ENCODE measurements at places on chromosomes 3 and 15.

DNA sequence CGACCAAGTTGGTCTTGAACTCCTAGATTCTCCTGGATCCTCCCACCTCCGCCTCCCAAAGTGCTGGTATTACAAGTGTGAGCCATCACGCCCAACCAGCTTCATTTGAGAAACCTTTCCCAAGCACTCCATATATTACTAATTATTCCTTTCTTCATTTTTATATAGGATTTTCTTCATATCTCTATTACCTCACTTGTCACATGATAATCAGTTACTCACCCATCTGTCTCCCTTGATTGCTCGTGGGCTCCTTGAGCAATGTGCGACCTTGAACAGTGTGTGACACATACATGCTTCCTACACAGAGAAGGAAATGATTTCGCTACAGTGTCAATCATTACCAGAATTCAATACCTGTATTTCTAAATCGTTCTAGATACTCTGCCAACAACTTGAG, 110.7 kb upstream of the C2CD4B start:
- DNase-seq = no peak

DNA sequence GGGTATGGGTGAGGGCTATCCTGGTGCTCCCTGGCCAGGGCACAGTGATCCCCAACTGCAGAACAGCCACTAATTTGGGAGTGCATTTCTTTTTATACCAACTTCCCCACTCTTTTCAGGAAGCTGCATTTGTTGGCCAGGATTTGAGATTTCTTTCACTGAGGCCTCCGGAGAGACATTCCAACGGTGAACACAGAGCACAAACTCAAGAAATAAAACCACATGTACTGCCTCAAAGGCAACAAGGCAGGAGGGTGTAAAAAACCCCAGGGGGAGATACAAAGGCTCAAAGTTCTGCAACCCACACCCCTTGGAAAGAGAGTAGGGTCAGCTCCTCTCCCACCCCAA, 65.3 kb downstream of the CPN2 start:
- DNase-seq = no peak

DNA sequence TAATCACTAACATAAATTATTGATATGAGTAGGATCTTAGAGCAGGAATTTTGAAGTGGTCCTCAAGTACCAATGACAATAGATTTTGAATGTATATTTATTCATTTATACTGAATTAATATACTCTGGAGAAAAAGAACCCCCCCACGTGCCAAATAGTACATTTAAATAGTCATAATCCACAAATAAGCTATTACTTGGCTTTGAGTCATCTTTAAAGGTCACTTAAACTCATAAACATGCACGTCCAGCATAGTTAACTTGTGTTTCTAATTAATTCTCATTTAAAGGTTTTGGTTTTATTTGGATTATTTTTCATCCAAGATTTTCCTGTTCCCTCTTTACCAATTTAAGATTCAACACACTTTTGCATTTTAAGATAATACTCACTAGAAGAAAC, 35.1 kb downstream of the FGF7 start:
- peak; percentile 35 for DNase-seq

- peak; percentile 29 for DNase-seq
Observed at GRCh38 chr15:78715434-78715833, 74.4 kb upstream of the CHRNB4 start.

DNA sequence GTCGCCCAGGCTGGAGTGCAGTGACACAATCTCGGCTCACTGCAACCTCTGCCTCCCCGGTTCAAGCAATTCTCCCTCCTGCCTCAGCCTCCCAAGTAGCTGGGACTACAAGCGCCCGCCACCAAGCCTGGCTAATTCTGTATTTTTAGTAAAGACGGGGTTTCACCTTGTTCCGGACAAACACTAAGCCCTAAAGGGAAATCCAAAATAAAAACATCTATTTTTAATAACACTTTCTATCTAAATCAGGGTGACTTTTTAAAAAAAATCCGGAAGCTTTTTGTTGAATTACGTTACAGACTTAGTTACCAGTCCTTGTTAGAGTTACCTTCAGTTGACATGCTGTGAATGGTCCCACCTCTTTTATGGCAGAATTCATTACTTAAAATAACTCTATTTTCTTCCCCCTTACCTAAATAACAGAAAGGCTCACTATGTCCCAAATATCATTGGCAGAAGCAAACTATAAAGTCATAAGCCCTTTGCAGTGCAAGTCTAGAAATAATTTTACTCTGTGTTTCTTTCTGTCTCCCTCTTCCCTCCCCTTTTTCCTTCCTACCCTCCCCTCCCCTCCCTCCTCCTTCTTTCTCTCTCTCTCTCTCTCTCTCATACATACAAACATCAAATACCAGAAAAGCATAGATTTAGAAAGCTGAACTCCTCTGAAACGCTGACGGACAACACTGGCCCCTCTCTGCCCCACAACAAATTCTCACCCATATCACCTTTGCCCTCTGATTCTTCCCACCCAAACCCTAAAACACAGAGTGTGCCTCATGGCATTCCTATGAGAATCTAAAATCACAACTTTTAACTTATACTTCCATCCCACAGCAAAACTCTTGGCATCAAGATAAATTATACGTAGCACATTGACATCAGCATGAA, 18.3 kb downstream of the THBS1 start:
- peak; percentile 42 for DNase-seq

DNA sequence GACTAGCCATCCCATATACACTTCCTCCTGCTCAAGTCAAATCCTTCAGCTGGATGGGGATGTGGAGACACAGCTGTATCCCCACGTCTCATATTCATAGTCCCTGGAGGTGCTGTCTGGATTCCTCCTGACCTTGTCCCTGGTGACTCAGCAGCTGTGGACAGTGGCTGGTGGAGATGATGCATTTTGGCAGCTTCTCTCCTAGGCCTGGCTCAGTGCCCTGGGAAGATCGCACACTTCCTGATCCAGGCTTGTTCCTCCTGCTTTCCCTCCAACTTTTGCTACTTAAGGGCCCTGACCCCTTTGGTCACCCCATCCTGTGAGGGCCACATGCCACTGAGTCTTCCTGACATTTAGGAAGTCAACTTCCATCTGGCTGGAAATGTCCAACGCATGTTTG, 44.4 kb downstream of the ADAMTSL3 start:
- peak; percentile 28 for DNase-seq

DNA sequence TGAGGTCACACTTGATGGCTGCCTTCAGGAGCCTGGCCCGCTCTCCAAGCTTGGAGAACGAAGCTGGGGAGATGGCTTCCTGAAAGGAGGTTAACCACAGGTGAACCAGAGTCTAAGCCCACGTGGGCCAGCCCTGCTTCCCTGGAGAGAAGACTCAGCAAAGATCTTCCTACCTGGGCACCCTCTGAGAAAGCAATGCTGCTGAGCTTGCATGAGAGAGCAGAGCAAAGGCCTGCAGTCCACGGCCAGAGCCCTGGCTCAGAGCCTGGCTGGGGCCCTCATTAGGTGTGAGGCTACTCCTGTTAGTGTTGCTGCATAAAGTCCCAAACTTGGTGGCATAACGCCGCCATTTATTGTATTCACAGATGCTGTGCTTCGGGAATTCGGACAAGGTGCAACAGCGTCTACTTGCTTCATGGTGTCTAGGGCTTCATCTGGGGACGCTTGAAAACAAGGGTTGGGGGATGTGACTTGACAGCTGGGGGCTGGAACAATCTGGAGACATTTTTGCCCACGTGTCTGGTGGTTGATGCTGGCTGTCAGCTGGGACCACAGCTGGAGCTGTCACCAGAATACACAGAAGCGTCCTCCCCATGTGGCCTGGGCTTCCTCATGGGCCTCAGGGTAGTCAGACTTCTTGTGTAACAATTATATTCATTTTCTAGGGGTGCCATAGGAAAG, 87.9 kb upstream of the MEF2A start:
- DNase-seq = no peak

GRCh38 chr3:60226912-60227311, 1024.3 kb downstream of the FHIT start:
- no peak for DNase-seq

DNA sequence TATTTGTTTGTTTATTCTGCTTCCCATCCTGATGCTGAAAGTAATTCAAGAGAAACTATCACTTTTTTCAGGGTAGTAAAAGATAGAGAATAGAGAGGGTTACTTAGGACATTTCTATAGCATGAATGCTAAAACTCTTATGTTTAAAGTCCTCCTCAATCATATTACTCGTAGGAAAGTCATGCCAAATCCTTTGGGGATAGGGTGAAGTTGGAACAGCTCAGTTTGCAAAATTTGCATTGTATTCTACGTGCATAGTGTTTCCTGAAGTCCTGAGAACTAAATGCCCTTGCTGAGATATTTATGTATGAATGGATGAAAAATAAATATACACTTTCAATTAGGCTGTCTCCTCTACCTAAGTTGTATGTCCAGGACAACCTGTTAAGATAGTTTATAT, 14.6 kb downstream of the PLSCR5 start:
- DNase-seq = peak; percentile 38

DNA sequence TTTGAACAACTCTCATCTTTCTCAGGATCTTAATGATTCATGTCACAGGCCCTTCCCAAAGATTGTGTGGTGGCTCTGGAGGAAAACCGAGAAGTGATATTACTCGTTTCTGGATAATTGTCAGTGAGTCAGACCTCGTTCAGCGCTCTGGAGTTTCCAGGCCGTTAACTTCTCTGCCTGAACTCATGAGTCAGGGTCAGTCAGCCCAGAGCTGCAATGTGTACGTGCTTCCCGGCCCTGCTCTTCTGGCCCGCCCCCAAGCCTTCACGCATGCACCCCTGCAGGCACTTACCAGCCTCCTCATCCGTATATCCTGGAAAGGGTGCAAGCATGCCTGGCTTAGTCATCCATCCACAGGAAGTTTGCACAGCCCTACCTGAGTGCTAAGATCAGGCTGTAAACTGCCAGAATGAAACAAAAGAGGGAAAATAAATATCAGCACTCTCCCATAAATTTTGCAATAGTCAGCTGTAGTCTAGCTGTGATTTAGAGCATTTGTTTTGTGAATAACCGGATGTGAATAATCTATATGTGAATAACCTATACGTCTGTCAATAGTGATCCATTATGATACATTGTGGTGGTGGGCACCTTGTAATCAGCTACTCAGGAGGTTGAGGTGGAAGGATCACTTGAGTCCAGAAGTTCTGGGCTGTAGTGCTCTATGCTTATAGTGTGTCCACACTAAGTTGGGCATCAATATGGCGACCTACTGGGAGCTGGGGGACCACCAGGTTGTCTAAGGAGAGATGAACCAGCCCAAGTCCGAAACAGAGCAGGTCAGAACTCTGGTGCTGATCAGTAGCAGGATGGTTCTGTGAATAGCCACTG, 35.3 kb upstream of the SEMA4B start:
- DNase-seq = peak; percentile 100

DNA sequence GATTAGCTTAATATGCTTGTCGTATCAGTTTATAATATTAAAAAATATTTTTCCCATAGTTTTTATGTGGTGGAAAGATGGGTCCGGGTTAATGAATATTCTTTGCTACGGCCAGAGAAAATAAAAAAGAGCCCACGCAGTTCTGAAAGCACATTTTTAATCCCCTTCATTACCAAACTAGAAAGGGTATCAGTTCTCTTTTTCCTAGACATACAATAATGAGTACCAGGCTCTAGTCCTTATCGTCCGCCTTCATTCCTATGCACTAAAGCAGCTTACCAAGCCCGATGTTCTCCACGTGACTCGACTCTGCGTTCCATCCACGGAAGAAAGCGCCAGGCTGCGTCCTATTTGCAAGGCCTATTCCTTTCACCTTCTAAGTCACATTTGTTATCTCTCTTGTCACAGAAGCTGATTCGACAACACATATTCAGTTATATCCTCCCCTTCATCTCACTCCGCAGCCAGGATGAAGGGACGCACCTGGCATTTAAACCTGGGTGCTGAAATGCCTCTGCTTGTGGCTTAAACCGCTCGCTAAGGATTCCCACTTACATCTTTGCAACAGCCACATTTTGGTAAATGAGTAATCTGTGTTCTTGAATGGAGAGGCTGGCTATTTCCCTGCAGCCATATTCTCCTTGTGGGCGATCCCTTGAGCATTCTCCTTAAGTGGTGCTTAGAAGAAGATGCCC, 257.0 kb downstream of the CD47 start:
- DNase-seq = no peak

DNA sequence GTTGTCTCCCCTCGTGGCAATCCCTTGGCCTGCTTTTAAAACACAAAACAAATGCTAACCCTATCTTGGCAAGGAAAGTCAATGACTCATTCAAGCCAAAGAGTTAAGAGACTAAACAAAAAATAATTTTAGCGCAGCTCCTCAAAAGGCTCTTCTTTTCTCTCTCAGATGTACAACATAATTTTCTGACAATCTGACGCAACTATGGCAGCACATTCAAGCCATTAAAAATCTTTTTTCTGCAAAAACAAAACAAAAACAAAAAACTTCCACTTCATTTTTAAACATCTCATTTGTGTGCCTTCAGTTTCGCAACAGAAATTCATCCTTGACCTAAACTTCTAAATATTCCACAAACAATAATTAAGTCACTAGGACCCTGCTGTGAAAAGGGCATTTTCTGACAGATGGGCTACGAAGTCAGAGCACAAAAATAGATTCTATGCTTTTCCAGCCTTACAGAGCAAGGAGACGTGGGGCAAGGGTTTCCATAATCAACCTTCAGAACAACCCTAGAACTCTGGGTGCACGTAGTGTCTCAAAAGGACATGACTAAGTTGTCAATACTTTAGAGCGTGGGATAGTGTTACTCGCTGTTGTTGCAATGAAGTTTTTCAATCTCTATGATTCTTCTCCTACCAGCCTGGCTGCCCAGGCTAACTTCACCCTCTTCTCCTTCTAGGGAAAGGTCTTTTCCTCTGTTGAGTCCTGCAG, 84.3 kb downstream of the MB21D2 start:
- peak; percentile 83 for DNase-seq

DNA sequence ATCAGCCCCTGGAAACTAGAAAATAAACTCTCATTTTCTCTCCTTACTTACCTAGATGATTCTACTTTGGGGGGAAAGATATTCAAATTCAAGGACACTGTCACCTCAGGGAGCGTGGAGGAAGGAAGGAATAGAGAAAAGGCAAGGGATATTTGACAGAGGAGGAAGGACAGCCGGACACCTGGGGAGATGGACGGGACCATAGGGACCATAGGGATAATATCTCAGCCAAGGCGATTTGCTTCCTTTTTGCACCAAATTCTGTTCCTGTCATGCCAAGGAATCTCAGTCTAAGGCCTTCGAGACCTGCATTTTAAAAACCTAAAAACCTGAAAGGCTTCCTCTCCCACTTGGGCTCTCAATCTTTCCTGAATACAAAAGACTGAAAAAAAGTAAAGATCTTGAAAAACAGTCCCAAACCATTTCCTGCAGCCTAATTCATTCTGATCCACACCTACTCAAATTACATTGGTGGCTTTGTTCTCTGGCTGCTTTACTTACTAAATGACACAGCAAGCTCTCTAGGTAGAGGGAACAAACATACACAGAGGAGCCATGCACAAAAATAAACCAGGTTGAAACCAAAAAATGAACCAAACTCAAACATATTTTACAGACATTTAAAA, 73.9 kb upstream of the SLC24A5 start:
- no peak for DNase-seq

GRCh38 chr3:128274837-128275236, 121.6 kb downstream of the EEFSEC start:
- peak; percentile 97 for DNase-seq

DNA sequence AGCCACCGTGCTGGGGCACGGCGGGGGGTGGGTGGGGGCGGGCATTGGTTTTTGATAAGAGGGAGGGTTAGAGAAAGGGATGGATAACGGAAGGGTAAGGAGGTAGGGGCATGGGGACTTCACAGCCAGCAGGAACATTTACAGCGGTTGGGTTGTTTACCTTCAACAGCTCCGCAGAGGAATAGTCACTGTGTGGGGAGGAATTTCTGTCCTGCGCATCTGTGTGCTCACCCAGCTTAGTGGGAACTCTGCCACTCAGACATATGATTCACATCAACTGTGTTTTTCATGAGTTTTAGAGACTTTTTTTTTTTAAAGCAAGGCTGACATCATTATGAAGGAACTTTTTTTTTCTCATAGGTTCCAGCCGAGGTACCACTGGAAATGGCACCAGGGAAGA, 19.6 kb downstream of the CHRD start:
- DNase-seq = peak; percentile 84

Measured in ELR (cell line).